ENCODE measurements at places on chromosomes 2 and 18.

GRCh38 chr2:136378712-136379595 lies 261.0 kb upstream of the CXCR4 start:
- DNase-seq = peak; percentile 63

- no peak for DNase-seq
Observed at GRCh38 chr2:48905696-48906095, 150.2 kb upstream of the LHCGR start.

DNA sequence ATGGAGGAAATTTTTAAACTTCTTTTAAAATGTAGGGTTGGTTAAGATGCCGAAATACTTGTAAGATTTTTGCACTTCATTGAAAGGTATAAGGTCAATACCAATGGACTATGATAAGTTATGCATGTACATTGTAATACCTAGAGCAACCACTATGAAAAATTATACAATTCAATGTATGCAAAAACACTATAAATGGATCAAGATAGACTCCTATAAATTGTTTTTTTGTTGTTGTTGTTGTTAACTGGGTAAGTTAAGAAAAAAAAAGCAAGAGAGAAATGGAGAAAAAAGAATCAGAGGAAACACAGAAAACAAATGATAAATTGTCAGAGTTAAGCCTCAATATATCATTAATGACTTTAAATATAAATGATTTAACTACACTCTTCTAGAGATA lies 421.2 kb downstream of the TMEM182 start:
- DNase-seq = no peak

- no peak for DNase-seq
Observed at GRCh38 chr2:30122362-30122761, 24.4 kb upstream of the YPEL5 start.

DNA sequence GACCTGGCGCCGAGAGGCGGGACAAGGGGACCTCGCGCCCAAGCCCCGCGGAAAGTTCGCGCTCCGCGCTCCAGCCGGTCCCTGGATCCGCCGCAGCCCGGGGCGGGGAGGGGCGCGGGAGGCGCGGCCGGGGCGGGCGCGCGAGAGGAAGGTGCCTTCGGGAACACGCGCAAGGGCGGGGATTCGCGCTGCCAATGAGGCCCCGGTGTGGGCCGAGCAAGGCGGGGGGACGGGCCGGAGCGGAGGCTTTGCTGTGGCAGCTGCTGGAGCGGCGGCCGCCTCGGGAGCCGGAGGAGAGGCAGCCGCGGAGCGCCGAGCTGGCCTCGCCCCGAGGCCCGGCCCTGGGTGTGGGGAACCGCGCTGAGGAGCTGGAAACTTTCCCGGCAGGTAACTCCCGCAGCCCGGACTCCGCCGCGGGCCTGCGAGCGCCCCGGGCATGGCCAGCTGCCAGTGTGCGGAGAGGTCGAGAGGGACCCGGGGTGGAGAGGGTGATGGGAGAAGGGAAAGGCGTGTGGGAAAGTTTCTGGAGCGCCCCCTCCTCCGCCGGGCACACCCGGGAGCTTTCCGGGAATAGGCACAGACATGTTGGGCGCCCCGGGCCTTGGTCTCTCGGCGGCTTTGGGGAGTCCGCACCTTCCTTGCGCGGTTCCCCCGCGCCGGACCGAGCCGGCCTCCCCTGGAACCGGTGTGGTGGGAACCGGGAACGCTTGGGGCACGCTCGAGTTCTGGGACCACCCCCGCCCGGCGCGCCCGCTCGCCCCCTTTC lies at the start of gene TANC1:
Gene TANC1, plus strand, starts transcription at position 245 of the 766 bp plus-strand sequence. CDS start 97,271 bp downstream, outside the sequence.
- no peak for DNase-seq

DNA sequence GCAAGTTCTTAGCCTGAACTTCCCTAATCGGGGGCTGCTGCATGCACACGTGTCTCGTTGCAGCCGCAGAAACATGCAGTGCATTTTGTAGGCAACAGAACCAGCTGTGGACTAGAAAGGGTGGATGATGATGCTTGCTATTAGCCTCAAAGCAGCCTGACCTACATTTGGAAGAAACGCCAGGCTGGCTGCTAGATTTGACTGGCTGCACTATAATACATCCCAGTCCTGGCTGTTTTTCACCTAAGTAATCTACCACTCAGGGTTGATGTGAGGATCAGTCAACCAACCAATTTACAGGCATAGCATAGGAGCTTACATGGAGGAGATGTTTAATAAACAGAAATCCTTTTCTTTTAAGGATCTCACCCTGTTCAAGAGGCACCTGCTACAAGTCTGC lies 56.4 kb upstream of the SPP2 start:
- no peak for DNase-seq

DNA sequence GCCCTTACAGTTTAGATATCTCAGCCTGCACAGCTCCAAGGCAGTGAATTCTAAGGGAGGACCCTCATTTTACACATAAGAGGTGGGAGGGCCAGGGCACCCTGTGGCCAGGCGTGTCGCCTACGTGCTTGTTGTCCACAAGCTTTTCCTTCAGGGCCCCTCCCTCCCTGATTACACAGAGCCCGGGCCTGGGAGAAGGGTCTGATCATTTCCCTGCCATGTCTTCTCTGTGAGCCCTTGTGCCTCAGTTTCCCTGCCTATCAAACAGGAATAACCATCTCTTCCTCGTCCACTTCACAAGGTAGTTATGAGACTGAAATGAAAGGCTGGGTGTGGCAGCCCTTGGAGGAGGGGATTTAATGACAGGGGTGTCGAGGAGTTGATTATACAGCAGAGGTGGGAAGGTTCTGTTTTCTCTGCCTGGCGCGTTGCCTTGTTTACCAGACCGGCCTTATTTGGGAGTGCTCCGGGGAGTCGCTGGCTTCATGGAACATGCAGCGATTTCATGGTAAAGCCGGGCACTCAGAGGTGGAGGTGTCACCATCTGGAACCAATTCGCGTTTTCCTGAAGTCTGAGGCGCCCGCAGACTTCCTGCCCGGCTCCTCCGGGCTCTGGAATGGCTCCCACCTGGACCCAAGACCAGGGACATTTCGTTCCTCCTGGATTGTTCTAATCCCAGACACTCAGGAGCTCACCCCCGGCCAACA lies 208.9 kb downstream of the KLHL29 start:
- DNase-seq = no peak

GRCh38 chr2:232319067-232319802 lies 59.3 kb upstream of the ALPP start:
- no peak for DNase-seq

DNA sequence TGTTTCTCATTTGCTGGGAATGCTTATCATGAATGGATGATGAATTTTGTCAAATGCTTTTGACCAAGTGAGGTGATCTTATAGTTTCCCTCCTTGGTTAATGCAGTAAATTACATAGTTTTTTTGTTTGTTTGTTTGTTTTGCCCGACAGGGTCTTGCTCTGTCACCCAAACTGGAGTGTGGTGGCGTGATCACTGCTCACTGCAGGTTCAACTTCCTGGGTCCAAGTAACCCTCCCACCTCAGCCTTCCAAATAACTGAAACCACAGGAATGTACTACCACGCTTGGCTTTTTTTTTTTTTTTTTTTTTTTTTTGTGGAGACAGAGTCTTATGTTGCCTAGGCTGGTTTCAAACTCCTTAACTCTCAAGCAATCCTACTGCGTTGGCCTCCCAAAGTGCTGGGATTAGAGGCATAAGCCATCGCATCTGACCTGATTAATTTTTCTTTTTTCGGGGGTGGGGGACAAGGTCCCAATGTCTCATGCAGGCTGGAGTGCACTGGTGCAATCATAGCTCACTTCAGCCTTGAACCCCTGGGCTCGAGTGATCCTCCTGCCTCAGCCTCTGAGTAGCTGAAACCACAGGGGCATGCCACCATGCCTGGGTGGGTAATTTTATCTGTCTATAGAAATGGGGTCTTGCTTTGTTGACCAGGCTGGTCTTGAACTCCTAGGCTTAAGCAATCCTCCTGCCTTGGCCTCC lies 48.6 kb downstream of the SMAD2 start:
- DNase-seq = no peak

GRCh38 chr2:200422532-200423261 lies 87.2 kb downstream of the KCTD18 start:
- DNase-seq = no peak

- DNase-seq = no peak
Observed at GRCh38 chr18:76827205-76828200, 5.1 kb downstream of the ZNF236 start.

GRCh38 chr2:153057743-153058142 lies 339.3 kb downstream of the ARL6IP6 start:
- DNase-seq = no peak

DNA sequence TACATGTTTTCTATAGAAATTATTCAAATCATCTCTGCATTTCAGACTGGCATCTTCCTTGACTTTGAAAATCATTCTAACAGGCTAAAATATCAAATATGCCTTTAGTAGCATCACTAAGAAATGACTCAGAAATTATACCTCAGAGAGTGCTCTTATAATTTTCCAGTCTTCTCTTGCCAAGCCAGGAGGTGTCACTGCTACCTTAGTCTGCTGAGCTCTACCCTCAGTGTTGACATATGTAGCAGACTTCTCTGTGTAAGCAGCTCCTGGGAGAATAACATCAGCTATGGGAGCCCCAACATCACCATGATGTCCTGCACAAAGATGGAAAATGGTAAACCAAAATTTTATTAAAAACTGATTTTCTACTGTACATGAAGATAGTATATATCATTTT lies 31.6 kb downstream of the NDUFS1 start:
- no peak for DNase-seq

DNA sequence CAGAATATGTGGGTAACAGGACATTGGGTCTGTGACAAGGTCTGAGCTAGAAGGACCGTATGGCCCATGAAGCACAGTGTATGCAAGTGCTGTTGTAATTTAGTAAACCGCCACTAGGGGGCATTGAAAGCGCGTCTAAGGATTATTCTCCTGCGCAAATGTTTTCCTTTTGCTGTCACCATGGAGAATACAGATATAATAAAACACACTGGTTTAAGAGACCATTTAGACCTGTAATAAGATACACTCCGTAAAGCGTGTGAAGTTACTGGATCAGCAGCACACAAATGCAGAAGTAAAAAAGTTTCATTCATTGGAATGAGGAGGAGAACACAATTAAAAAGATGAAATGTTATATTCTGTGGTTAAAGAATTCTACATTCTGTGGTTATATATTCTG lies 272.4 kb downstream of the AGAP1 start:
- DNase-seq = no peak
